ENCODE measurements at places on chromosomes 4 and X.

DNA sequence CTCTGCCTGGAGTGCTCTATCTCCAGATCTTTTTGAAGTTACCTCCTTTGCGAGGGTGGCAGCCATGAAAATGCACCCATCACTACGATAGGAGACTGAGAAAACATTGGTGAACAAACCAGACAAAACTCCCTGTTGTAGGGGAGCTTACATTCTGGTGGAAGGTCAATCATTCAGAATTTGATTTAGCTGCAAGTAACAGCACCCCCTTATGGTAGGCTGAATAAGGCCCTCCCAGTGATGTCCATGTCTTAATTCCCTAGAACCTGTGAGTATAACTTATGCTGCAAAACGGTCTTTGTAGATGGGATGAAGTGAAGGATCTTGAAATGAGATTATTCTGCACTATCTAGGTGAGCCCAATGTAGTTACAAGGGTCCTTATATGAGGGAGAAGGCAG is 5.6 kb upstream of the TEC start:
- no peak for DNase-seq

DNA sequence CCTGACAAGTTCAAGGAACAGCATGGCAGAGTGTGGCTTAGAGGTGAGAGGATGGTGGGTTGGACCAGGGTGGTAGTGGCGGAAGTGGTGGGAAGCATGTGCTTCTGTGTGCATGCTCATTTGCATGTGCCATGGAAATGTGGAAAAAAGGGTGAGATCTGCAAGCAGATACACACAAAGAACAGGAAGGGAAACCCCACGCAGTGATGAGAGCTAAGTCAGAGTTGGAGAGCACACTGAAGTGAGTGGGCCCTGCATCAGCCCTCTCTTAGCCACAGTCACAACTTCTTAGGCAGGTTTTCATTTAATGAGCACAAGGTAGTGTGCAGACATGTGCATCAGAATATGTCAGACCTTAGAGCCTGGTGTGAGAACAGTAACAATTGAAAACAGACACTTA is 483.8 kb downstream of the AFF2 start:
- no peak for DNase-seq

DNA sequence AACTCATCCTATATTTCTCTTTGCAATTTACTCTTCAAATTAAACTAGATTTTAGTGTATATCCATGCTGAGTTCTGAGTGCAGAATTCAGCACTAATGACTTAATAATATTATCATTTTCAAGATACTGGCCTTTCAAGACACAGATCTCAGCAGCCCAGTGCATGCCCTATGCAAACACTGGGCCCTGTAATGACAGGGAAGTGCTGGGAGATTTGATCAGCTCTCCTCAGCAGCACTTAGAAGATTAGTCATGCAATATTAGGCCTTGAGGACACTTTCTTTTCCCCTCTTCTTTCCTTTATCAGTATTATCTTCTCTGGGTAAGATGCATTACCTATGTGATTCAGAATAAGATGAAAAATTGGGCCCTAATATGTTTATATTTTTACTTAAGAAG is 207.1 kb downstream of the PPP3CA start:
- DNase-seq: no peak

- DNase-seq: no peak
Measured at GRCh38 chrX:82648062-82648461, 860.0 kb upstream of the POU3F4 start.

DNA sequence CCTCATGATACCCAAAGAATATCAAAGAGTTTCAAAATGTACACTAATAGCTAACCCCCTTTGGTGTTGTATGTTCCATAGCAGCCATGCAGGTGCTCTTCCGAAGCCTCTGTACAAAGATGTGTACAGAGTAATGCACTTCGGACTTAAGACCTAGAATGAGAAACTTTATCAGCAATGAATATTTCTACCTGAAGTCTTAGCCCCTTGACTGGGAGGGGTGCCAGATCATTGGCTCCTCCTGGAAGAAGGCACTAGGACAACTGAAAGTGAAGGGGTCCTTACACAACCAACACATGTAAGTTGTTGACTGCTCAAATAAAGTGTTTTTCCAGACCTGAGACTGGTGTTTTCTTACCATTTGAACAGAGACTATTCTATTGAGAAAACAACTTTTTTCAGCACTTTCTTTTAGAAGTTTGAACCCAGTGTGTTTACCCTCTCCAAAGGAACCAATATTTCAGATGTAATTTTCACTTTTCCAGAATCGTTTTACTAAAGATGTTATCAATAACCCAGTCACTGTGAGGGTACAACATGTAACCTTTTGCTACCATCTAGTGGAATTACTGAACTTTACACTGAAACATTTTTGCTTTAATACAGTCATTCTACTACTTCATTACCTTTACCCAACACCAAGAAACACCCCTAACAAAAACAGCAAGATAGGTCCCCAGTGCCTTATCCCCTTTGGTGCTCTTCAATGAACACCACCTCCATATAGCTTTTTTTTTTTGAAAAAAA is 33.3 kb upstream of the PRDX4 start:
- DNase-seq: no peak

DNA sequence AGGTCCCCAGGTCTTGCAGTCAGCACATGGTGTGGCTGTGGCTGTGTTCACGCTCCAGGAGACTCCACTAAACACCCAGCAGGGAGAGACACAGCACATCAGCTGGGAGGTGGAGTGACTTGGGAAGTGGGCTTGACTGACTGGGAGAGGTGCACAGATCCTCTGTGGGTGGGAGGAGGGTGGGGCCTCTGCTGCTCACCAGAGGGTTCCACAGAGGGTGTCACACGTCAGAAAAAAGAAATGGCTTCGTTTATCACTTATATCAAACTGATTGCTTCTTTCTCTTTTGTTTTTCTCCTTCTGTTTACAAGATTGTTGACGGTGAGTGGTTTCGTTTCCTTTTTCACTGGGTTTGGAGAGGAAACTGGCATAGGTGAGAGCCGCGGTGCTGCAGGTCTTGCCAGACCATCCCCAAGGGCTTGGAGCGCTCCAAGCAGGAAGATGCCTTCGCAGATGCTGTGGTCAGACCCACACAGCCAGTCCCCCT is 24.8 kb upstream of the FAM193A start:
- no peak for DNase-seq

DNA sequence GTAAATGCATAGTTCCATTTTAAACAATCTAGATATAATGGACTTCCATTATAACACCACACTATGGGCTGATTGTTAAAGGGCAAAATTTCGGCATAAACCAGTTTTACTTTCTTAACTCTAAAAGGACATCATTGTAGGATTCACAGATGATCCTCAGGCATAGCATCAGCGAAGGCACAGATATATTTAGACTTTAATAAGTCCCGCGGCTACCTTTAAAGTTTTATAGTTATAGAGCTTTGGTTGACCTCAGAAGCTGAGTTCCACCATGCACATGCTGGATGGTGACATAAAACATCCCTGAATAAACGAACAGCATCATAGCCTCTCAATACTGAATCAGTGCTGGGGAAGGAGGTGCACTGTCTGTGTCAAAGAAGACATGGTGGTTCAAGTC is 125.0 kb upstream of the PDLIM3 start:
- no peak for DNase-seq

- no peak for DNase-seq
Measured at GRCh38 chr4:148958317-148958716, 516.1 kb upstream of the NR3C2 start.

- no peak for DNase-seq
Measured at GRCh38 chr4:70892086-70892769, 9.9 kb upstream of the MOB1B start.

GRCh38 chr4:177079327-177079726 is 230.3 kb upstream of the NEIL3 start:
- no peak for DNase-seq

- DNase-seq: no peak
Measured at GRCh38 chr4:8188743-8189550, 10.1 kb upstream of the SH3TC1 start.

Measured in HS-5 (cell line).